ENCODE measurements at places on chromosomes 11 and 22.

DNA sequence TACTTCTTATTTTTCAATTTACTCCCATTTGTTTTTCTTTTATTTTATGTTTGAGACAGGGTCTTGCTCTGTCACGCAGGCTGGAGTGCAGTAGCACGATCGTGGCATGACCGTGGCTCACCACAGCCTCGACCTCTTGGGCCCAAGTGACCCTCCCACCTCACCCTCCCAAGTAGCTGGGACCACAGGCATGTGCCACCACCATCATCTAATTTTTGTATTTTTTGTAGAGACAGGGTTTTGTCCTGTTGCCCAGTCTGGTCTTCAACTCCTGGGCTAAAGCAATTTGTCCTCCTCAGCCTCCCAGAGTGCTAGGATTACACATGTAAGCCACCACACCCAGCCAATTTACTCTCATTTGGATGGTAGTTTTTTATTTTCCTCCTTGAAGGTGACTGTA is 679.3 kb upstream of the CCDC179 start:
- no peak for DNase-seq

- DNase-seq = no peak
These were observed 3.2 kb upstream of the PPP6R3 start for GRCh38 chr11:68457216-68457897.

- DNase-seq = no peak
These were observed 30.3 kb upstream of the NECTIN1 start for GRCh38 chr11:119759324-119759723.

DNA sequence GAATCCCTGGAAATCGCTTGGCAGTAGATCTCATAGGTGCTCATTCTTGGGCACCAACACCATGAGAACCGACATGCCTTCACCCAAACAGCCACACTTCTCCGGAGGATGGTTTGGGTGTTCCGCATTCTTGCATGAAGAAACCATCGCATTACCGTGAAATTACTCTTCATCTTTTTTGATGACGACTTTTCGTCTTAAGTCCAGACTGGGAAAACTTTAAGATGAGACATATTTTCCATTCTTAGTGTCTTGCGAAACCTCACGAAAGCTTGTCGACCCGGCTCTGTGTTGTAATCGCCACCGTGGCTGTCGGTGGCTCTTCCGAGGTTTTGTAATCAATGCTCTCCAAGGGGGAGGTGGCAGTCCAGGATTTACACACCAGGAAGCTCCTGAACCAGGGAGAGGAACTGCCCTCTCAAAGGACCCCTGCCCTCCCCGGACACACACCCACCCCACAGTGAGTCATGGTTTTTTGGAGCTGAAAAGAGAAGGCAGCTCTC is 1.7 kb downstream of the TOM1 start:
- DNase-seq = no peak

DNA sequence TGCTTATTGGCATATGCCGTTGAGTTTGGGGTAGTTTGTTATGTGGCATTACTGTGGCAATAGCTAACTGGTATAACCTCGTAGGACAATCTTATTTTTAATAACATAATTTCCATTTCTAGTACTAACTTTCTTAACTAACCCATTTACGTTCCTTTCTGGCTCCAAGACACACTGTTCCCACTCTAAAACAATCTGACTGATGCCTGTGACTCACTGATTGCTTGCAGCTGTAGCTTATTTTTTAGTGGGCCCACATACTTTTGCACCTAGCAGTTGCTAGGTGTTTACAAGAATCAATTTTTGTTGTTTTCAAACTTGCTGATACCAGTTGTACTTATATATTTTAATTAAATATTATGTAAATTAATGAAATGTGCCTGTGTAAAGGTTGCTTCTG is 52.2 kb downstream of the FAT3 start:
- DNase-seq = no peak

DNA sequence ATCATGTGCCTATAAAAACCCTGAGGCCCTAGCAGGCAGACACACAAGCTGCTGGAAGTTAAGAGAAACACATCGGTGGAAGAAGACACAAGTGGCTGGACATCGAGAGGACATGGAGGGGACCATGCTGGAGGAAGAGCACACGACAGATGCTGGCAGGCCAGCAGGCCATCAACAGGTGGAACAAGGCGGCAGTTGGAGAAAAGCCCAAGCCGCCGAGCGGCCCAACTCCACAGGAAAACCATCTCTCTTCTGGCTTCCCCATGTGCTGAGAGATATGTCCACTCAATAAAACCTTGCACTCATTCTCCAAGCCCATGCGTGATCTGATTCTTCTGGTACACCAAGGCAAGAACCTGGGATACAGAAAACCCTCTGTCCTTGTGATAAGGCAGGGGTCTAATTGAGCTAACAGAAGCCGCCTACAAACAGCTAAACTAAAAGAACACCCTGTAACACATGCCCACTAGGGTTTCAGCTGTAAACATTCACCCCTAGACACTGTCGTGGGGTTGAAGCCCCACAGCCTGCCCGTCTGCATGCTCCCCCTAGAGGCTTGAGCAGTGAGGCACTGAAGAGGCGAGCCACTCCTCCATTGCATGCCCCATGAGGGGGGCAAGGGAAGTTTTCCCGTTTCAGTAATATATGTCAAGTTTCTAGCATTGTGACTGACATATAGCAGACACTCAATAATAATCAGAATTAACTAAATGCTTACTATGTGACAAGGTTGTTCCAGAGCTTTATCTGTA is 39.0 kb upstream of the MMP20 start:
- no peak for DNase-seq

DNA sequence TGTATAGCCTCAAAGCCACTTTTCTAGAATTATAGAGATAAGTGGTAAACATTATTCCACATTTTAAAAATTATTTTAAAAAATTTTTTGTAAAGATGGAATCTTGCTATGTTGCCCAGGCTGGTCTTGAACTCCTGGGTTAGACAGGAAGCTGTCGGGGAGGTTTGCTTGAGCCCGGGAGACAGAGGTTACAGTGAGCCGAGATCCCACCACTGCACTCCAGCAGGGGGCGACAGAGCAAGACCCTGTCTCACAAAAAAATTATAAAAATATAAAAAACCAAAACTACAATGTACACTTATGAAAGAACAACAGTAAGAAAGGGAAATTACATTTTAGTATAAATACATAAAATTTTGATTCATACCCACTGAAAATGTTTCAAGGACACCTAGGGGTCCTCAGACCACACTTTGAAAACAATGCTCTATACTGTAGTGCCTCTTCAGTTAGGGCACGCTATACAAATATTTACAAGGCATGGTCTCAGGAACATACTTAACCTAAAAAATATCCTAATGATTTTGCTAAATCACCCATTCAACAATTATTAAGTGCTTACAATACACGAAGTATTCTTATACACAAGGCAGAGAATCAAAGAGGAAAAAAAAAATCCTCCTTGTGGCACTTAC is 111.2 kb downstream of the MRTFA start:
- DNase-seq = peak; percentile 48

DNA sequence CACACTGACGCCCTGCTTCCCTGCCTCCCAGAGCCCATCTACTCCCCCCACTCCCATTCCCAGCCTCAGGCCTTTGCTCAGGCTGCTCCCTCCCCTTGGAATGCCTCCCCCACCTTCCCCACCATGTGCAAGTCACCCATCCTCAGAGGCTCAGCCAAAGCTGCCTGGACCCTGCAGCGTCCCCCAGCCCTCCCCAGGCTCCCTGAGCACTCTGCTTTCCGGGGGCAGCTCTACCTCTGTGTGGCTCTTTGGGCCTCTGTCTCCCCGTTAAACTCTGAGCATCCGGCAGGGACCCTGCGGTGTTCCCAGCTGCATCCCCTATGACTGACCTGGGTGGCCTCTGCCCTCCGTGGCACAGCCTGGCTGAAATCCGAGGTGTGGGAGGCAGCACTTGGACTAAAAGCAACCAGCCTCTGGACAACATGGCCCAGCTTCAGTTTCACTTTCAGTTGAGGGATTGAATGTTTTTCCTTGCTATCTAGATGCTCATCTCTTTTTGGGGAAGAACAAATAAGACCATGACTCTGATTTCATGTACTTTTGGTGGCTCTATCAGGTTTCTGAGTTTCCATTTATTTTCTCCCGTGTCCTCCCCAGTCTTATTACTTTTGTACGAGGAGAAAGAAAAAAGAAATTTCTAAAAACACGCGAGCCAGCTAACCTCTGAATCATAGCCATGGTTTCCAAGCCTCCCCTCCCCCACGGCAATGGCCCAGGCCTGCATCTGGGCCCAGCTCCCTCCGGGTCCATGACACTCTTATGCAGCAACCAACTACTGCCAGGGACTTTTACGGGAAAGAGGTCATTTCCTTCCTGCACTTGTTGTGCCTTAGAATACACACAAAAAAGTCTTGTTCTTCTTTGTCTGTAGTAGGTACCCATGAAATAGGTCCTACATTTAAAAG is 3.8 kb downstream of the APOL3 start:
- peak; percentile 73 for DNase-seq

DNA sequence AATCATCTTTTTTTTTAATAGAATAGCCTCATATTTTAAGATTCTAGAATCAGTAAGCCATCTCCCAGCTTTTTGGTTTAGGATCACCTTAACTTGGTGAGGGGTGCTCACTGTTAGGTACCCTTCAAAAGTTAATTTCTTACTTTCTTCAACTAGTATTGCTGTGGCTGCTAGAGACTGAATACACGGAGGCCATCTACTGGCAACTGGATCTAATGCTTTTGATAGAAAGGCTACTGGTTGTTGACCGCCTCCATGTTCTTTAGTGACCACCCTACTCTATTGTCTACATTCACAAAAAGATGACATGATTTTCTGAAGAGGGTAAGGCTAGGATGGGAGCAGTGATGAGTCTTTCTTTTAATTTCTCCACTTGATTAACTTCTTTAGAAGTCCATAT is 16.7 kb upstream of the ALDH3B2 start:
- no peak for DNase-seq

DNA sequence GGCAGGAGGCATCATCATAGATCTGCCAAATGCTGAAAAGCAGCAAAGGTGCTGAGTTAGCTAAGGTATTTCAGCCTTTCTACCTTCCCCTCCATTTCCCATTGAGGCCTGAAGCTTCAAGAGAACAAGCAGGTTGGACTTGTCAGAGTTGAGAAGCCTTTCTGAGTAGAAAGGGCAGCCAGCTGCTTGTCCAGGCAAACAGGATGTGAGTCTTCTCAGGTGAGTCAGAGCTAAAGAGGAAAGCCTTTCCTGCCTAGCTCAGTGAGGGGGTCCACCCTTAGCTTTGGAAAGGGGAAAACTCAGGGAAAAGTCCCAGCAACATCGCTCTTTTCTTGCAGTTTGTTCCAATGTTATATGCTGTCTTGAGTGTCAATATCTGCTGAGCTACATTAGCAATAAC is 13.2 kb upstream of the MPZL2 start:
- DNase-seq = no peak

- DNase-seq = no peak
These were observed 5.1 kb downstream of the ABCC8 start for GRCh38 chr11:17471501-17471900.

DNA sequence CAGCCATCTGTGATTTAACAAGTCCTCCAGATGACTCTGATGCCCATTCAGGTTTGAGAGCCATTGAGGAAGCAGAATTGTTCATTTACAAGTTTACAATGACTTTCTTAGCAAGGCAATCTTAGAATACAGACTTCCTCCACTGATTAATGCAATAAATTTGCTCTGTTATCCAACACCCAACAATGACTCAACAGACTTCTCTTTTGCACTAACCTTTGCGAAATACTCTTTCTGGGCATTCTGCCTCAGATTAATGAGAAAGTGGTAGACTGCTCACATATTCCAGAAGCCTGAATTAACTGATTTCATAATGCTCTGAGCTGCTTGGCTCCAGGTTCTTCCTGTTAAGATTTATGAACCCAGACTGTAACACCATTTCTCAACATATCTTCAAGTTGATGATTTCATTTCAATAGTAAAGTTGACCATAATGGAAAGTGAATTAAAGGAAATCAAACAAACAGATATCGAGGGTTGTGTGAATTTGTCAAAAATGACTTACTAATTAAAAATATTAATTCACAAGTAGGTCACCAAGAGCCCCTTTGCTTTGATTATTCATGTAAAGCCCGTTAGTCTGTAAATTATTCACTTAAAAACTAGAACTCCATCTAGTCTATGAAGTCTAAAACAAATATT is 70.5 kb upstream of the BLID start:
- DNase-seq = no peak

DNA sequence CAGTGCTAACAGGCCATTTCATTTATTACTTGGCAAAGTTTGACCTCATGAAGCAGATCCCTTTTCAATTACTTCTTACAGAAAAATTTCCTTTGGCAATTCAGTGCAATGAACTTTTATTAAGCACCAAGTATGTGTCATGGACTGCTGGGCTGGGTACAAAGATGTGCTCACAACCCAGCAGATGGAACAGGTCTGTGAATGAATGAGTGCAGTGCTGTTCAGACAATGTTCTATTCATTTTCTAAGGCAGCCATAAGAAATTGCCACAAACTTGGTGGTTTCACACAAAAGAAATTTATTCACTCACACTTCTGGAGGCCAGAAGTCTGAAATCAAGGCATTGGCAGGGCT is 428.5 kb downstream of the SOX6 start:
- no peak for DNase-seq

GRCh38 chr22:32832174-32832573 is 30.7 kb downstream of the TIMP3 start:
- DNase-seq = no peak

GRCh38 chr11:76267556-76267955 is 61.3 kb upstream of the WNT11 start:
- no peak for DNase-seq

DNA sequence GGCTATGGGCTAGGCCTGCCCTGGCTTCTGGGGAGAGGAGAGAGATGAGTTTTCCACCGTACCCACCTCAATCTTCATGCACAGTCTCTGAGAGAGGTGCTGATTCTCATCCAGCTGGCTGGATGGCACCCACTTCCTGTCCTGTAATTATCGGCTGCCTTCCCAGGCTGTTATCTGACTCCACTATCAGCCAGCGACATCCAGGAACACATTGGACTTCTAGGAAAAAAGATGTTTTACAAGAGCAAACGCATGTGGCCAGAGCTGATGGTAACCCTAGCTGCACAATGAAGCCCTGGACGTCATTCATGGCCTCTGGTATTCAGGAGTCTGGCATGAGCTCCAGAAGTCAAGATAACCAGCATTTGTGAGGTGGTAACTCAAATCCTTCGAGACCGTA is 137.4 kb downstream of the EHF start:
- DNase-seq = no peak

All from effector memory CD4-positive, alpha-beta T cell (primary cell).